ENCODE measurements at places on chromosomes 3 and 15. TPM values are rescaled to one million over a fixed set of nuclear protein-coding genes. Genes with fewer than 3 reads are reported as not detected.

The GPR156 gene
- total RNA-seq, result 0.27 TPM

The MYZAP gene
- total RNA-seq, result 8.1 TPM

The TIGIT gene
- total RNA-seq, result not detected

The SLC12A1 gene
- not detected for total RNA-seq

The THRB gene
- total RNA-seq, result 0.18 TPM

The GPR62 gene
- total RNA-seq, result 0.15 TPM

The FAM107A gene
- total RNA-seq, result 10.7 TPM

The KLHL24 gene
- 46.2 TPM for total RNA-seq

The MAP6D1 gene
- total RNA-seq, result 3.2 TPM

The PRICKLE2 gene
- 7.1 TPM for total RNA-seq

The RBP2 gene
- not detected for total RNA-seq

The POMGNT2 gene
- total RNA-seq, result 6.4 TPM

The ABHD5 gene
- total RNA-seq, result 17.1 TPM

The GORASP1 gene
- 68.0 TPM for total RNA-seq

The COL6A5 gene
- total RNA-seq, result not detected

The BFSP2 gene
- not detected for total RNA-seq

The PRR20G gene
- total RNA-seq, result not detected

The GCNT3 gene
- total RNA-seq, result not detected

All from endothelial cell of umbilical vein (primary cell).